Activated CD8-positive, alpha-beta memory T cell treated with anti-CD3 and anti-CD28 coated beads for 4 hours (primary cell): ENCODE measurements at places on chromosomes 2 and 18.

- DNase-seq, result no peak
These were observed 230.8 kb downstream of the SEPTIN10 start for GRCh38 chr2:109382951-109383350.

GRCh38 chr2:38654528-38655381 lies 11.2 kb upstream of the GALM start:
- DNase-seq, result no peak

GRCh38 chr2:230225486-230225885 lies at the start of gene SP140:
Gene SP140 (plus strand): TSS chr2:230225736. CDS start chr2:230225845, 109 bp downstream.
- DNase-seq, result peak; percentile 49

- DNase-seq, result no peak
These were observed 165.7 kb downstream of the TMX3 start for GRCh38 chr18:68548904-68549870.

- DNase-seq, result no peak
These were observed 58.7 kb upstream of the TWSG1 start for GRCh38 chr18:9275890-9276289.

GRCh38 chr2:112155331-112156151 lies 17.4 kb downstream of the FBLN7 start:
- DNase-seq, result no peak

GRCh38 chr2:147137711-147138110 lies 707.1 kb upstream of the ACVR2A start:
- DNase-seq, result no peak

GRCh38 chr2:100041385-100041784 lies 101.0 kb downstream of the AFF3 start:
- DNase-seq, result no peak

DNA sequence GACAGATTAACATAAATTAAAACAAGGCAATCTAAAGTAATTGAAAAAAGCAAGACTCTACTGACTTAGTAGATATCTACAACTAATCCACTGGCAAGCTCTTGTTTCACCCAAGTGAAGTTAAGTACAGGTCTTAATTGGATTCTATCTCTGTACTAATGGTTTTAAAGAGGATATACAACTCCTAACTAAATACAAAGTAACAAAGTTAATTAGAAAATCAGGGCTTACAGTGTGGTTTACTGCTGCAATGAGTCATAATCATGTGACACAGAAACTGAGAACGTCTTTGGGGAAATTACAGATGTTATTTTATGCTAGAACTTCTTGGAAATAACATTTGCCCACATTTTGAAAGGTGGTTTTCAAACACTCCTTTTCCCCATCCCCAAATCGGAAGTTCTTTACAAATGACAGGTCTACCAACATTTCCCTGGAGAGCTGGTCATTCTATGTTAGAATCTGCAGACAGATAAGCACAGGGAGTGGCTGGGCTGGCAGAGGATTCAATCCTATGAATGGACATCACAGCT lies 245.3 kb downstream of the STK39 start:
- DNase-seq, result no peak

GRCh38 chr2:64344999-64345576 lies 108.9 kb upstream of the LGALSL start:
- DNase-seq, result no peak

- DNase-seq, result no peak
These were observed 210.5 kb downstream of the ERBB4 start for GRCh38 chr2:212328136-212328535.

DNA sequence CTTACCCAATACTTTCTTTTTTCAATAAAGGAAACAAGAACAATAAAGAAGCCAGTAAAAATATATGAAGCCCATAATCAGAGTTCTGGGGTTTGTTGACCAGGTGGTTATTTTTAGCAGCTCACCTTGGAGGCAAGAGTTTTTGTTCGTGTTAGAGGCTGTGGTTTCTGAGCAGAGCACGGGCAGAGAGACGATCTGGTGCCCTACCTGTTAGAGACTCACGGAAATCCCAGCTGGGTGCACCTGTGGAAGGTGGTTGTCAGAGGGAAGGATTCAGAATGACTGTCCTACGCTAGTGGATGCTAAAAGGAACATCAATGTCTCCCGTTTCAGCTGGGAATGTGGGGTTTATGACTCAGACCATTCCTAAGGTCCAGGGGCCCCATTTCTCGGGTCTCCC lies 87.6 kb downstream of the NRP2 start:
- no peak for DNase-seq

GRCh38 chr2:108701208-108701607 lies 18.1 kb upstream of the RANBP2 start:
- no peak for DNase-seq

GRCh38 chr18:13245481-13246000 lies 27.0 kb downstream of the LDLRAD4 start:
- no peak for DNase-seq

DNA sequence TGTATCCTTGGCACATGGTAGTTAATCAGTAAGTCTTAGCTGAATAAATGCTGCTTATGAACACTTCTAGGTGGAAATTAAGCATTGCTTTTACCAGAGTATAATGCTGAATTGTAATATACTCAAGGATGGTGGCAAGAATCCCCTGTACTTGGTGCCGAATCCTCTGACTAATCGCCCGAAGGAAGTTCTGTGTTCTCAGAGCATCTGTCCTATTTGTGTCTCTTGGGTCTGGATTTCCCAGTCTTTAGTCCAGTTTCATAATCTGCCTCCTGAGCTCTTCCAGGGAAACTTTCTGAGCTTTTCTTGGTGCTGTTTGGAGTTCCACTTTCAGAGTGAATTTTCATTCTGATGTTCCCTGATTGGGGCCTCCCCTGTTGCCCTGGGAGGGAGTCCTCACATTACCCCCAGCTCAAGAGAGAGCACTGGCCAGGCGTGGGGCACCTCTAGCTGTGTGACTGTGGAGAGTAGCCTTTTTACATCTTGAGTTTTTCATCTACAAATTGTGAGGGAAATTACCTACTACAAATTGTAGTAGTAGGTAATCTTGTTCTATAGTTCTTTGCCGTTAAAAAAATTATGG lies 144.9 kb downstream of the LTBP1 start:
- DNase-seq, result no peak
